CD4-positive, alpha-beta T cell treated with Interleukin-4 for 1 hour (primary cell): ENCODE measurements at places on chromosomes 11 and 22.

DNA sequence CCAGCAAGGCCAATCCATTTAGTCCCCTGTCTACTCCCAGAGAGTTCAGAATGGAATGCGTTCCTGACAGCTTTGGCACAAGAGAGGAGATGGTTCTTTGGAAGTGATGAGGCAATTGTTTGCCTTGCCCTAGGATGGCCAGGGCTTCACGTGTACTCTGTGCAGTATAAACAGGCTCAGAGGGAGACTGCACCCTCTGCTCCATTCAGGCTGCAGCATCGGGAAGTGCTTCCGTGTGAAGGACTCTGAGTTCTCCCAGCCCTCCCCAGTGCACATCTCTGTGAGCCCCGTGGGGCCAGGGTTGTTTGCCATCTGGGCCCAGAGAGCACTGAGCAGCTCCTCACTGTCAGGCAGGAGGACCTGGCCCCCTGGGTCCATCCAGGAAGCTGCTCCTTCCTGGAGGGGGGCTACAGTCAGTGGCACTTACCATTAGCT lies 215.3 kb upstream of the TBCEL start:
- no peak for DNase-seq

DNA sequence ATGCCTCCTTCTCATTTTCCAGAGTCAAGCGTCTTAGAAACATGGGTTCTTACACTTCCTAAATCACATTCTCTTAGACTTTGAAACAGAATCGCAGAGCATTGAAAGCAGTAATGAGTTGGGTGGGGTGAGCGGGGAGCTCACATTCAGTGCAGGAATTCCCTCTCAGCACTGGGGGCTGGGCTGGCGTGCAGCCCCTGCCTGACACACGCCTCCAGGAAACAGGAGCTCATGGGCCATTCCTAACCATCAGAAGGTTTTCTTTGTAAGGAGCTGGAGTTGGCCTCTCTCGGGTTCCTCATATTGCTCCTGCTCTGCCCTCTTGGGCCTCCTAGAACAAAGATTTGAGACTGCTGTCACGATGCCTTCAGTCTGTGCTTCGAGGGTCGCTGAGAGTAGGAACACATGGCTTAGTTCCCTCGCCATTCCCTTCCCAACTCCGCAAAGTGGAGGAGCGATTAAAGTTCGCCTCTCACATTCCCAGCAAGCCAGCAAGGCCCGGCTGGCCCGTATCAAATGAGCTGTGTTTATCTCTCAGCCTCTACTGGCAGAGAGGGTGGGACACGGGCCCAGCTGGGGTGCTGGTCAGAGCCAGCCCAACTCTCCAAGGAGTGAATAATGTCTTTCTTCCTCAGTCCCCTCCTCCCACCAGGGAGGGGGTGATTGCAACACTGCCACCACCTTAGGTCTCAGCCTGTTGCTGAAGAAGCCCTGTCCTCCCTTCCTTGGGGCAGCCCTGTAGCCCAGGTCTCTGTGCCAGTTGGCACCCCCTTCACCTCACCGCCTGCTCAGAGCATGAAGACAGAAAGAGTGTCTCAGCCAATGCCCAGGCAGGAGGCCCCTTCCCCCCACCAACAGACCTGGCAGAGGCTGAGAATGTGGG lies 10.4 kb downstream of the CHRDL2 start:
- DNase-seq = no peak

- DNase-seq = no peak
Observed at GRCh38 chr11:64357446-64357845, 1.5 kb upstream of the RPS6KA4 start.

GRCh38 chr11:105618343-105618955 lies 8.6 kb downstream of the GRIA4 start:
- no peak for DNase-seq

DNA sequence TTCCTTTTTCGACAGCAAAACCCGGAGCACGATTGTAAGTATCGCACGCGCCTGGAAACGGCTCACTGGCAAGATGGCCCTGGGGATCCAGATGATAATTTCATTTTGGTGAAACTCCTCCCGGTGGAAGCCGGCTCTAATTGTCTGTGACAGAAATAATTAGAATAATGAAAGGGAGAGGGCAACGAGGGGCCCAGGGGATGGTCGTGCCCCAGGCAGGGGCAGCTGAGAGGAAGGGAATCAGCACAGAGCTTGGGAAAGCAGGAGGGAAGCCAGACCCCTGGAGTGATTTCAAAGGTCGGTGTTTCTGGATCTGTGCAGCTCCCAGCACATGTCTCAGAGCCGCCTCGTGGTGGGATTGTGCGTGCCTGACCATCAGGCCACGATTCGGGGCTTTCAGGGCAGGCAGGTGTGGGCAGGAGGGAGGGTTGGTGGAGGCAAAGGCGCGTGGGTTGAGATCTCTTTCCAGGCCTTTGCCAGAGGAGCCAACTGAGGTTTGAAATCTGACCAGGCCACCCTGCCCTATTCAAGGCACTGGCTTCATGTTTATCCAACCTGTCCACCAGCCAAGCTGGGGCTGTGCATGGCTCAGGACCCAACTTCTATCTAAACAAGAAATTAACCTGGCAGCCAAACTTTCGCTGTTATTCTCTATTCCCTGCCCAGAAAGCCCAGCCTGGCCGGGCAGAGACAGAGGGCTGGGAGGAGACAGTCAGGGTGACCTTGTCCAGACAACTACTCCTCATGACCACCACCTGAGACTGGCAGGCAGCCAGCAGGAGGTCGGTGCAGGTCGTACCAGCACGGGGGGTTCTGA lies 27.8 kb downstream of the ANO1 start:
- no peak for DNase-seq

DNA sequence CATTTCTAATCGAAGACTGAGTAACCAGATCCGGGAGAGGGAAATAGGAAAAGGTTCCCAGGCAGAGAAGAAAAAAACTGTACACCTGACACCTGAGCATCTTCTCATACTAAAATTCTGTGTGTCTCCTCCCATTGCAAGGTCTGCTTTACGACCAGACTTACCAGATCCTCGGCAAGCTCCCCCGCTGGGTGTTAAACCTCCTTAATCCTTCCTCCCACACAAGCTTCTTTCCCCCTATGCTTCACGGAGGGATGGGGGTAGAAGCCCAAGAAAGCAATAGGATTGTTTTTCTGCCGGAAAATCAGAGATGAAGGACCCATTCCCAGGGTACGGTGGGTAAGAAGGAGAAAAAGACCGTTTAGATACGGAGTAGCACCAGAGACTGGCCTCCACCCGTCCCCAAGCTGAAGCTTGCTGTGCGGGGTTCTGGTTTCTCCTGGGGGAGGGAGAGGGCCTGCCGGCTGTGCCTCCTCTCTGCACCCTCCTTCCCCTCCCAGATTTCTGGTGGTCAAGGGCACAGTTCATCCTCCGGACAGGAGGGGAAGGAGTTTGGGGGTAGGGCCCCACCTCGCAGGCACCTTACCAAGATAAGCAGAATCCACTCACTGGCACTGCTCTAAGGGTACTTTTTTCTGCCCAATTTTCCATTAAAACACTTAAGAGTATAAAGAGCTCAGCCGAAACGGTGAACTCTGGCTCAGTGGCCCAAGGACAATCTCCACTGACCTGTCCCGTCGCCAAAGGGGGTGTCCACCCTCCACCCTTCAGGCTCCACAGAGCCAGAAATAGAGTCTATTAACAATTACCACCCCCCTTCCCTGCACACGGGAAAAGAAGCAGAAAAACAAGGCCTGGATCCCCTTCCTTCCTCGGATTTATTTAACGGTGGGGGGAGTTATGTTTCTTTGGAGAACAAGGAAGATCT lies 1.2 kb downstream of the TOB2 start:
- DNase-seq = peak; percentile 46

- DNase-seq = no peak
Observed at GRCh38 chr11:121421149-121421901, 30.8 kb upstream of the SORL1 start.

- DNase-seq = no peak
Observed at GRCh38 chr22:17576470-17576869, 13.2 kb downstream of the SLC25A18 start.

DNA sequence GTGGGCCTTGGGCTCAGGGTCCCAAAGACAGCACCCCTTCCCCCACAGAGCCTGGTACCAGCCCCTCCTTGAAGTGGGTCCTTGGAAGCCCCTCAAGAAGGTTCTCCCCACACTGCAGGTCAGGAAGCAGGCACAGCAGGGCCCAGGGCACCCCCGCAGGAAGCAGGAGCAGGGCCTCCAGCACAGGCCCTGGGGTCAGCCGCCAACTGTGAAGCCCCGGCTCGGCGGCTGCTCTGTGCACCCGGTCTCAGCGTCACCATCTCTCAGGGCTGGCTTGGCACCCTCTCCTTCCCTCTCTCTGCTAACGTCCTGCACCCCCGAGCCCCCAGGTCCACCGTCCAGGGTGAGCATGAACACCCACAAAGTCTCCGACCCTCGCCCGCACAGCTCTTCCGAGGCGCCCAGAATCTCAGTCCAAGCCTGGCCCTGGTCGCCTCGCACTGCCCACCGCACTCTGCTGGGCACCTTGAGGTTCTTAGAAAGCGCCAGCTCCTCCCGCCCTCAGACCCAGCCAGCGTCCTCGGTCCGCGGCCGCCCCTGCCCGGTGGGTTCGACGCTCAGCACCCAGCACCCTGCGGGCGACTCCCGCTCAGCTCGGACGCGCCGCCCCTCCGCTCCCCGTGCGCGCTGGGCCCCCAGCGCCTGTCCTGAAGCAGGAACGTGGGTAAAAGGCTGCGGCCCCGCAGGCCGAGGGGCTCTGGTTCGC lies 1.4 kb upstream of the SIGIRR start:
- no peak for DNase-seq

DNA sequence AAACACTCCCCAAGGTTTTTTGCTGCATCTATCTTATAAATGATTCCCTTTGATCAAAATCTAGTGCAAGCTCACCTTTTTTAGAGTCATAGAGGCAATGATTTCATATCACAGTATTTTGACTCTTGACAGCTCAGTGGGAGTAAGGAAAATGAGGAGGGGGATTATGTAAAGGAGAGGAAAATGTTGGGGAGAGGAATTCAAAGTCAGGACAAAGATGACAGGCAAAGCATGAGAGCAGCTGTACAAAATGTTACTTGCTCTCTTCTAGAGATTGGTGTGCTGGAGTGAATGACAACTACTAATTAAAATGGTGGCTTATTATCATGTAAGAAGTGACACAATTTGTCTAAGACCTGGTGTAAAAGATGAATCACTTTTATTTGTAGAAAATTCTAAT lies 644.6 kb upstream of the CHORDC1 start:
- no peak for DNase-seq

DNA sequence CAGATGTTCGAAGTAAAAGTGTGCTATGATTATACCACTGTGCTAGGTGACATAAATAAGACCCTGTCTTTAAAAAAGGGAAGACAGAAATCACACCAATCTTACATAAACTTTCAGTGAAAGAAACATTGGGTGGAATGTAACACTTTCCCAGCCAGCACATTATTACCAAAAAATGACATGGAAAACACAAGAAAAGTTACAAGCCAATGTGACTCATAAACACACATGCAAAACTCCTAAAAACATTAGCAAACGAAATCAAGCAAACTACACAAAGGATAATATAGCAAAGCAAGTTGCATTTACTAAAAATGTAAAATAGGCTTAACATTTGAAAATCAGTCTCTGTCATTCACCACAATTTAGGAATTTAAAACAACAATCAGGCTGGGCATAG lies 47.0 kb downstream of the SBF2 start:
- DNase-seq = no peak

- DNase-seq = no peak
Observed at GRCh38 chr11:18100926-18101656, 4.8 kb downstream of the SAAL1 start.

DNA sequence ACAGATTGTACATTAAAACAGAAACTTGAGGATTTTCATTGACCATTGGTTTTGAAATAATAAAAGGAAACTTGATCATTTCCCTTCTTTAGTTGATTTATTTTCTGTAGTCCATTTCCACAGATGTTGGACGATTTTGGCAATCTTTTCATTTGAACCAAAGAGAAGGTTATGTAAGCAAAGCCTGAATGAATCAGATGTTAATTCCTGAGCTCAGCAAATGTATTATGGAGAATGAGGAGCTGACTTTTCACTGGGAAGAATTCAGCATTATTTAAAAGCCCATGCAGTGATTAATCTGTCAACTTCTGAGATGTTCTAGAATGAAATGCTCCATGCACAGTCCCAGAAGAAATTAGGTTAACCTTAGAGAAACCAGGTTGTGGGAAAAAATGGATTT lies 29.0 kb downstream of the ELMOD1 start:
- DNase-seq = no peak

DNA sequence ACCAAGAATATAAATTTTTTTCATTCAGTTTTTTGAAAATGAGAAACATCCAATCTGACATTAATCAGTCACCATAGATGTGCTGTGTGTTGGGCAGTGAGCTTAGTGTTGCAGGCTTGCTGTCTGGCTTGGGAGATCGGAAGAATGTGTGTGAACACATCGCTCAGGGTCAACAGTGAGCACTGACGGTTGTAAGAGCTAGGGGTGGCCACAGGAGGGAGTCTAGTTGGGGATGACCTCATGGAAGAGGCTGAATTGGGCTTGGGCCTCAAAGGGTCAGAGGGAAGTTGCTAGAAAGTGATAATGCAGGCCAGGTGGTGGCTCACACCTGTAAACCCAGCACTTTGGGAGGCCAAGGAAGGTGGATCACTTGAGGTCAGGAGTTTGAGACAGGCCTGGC lies 375.4 kb downstream of the DDX10 start:
- DNase-seq = no peak

DNA sequence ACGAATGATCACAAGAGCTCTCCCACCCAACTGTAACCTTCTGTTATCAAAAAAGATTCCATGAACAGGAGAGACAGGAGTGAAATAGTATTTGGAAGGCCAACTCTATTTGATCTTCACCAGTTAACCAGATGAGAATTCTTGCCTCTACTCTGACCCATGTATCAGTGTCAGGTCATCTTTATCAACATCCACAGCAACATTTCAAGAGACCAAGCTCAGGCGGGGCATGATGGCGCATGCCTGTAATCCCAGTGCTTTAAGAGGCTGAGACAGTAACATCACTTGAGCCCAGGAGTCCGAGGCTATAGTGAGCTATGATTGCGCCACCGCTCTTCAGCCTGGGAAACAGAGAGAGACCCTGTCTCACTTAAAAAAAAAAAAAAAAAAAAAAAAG lies 62.3 kb downstream of the GAB2 start:
- no peak for DNase-seq

DNA sequence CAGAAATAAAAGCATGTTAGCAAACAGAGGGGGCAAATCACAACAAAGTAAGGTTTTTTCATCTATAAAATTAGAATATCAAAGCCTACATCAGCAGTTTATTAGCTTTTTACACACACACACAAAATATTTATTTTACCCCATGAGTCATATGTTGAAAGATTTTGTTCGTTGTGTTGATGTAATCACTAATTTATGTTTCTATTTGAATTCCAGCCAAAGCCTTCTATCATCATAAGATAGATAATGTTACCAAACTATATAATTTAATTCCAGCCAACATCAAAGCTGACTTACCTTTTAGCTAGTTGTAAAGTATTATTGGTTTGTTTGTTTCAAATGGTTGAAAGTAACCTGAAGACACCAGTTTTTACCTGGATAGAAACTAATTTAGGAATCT lies 458.0 kb upstream of the ARHGAP42 start:
- DNase-seq = no peak
